ENCODE measurements at places on chromosomes 2 and 18.

GRCh38 chr18:61637905-61638595 lies 254.8 kb downstream of the RNF152 start:
- no peak for DNase-seq

DNA sequence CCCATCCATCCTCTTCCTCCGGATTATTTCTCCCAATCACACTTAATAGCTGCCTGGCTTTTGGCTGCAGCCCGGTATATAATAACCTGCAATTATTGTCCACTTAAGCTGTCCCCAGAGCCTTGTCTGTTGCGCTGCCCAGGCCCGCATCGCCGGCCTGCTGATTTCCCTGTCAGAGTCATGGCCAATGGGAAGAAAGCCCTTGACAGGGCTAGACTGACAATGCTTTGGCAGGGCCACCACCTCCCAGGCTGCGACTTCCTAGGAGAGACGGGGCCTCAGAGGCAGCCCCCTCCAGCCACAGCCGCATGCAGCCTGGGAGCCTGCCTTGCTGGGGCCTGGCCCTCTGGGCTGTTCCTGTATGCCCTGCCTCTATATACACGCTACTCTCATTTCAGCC lies 10.0 kb upstream of the CELF4 start:
- no peak for DNase-seq

- DNase-seq, result peak; percentile 39
Measured at GRCh38 chr2:65129286-65129825, 550 bp downstream of the RAB1A start.

GRCh38 chr2:225070811-225071210 lies 28.5 kb upstream of the DOCK10 start:
- DNase-seq, result no peak

DNA sequence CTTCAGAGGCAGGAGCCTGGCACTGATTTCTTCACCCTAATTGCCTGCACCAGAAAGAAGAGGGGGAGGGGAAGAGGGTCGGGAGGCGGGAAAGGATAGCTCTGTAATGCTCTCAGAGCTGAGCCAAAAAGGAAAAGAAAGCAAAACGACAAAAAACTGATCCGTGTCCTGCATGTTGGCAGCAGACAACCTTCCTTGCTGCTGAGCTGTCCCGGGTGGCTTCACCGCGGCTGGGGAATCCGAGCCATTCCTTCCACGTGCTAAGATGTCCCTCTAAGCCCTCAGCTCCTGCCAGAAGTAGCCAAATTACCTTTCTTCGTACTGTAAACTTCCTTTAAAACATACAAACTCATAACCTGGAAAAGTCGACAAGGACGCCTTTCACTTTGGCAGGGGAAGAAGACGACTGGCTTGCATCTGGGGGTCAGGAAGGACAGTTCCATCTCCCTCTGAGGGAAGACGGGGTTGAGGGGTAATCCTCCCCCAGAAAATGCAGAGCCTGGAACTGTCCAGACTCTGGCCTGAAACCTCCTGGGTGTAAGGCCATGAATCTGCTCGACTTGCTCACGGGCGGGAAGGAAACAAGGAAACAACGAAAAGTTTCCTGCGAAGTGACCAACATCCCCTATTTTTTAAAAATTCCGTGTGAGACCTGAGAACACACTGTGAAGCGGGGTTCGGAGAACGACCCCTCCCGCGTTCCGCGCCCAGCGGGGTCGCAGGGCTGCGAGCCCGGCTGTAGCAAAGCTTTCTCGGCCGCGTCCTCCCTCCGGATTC lies 7.7 kb downstream of the OTX1 start:
- no peak for DNase-seq

DNA sequence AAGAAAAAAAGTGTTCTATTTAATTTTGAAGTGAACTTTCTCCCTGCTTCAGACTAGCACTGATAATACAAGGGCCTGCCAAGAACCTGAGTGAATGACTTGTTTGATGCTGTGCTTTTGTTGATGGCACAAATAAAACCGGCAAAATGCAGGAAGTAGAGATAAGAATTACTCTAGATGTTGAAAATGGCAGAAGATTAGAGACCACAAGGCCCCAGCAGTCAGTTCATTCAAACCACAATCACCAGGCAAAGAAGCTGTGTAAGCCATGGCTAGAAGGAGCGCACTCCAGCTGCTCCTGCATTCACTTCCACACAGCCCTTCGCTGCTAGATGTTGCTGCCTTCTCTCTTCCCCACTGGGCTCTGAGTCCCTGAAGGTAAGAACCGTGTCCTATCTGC lies 297.1 kb downstream of the AGPS start:
- no peak for DNase-seq

Data from effector CD8-positive, alpha-beta T cell (primary cell).